NCI-H1436 treated with DMSO at 0.1 percent for 48 hours (cell line): ENCODE measurements at places on chromosomes 16 and 17.

- DNase-seq = no peak
Observed at GRCh38 chr17:30379303-30379902, 676 bp downstream of the CPD start.

GRCh38 chr17:76671912-76672262 lies 28.3 kb upstream of the ST6GALNAC1 start:
- DNase-seq = no peak

- DNase-seq = no peak
Observed at GRCh38 chr16:31201582-31202413, 762 bp downstream of the PYCARD start.

DNA sequence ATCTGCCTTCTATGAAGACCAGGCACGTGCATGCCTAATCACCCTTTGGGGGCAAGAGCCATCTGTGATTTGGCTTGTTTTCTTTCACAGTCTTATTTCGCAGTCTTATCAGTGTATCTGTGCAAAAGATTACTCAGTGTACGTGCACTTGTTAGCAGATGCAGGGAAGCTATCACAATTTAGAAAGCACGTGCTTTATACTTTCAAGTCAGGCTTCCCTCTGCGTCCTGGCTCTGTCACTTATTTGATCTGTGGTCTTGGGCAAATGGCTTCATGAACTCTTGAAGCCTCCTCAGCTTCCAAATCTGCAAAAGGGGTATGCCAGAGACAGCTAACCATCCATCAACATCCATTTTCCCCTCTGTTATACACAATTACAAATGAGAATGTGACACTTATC lies 246.4 kb downstream of the XYLT1 start:
- no peak for DNase-seq

DNA sequence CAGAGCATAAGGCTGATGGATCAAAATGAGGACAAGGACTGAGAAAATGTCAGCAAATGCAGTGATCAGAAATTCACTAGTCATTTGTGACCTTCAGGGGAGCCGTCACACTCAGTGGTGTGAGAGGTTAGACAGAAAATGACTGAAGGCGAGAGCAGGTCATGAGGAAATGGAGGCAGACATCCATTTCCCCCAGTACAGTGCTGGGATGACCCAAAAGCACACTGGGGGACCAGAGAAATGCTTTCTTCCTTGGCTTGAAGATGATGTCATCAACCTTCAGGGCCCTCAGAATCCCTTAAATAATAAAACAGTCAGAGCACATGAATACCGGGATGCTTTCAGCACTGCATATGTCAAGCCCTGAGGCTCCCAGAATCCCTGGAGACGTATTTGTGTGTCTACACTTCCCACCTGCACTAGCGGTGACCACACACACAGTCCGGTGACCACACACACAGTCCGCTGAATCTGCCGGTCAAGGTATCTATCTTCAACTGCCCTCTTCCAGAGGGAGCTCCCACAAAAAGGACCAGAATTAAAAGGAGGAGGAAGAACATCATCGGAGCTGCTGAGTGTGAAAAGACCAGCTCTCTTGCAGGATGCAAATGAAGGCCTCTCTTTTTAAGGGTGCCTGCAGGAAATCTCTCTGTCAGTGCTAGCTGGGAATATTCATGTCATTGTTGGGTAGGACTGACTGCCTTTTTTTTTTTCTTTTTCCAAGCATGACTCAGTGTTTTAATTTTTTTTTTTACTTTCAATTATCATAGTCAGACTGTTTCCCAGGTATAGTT lies 8.2 kb downstream of the UBE2O start:
- no peak for DNase-seq

DNA sequence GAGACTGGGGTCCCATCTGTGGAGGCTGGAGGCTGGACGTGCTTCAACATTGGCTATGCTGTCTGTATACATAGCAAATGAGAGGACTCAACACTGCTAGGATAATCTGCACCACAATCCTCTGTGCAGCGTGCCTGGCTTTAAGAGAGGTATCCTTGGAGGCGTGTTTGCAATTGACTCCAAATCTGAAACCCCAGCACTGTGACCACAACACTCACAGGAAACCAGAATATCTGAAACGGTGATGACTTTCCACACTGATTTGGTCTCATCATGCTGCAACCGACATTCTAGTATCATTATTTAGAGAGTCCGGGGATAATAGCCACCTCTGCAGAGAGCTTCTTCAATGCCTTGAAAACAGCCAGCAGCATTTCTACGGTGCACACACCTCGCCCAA lies 35.1 kb downstream of the TLE7 start:
- no peak for DNase-seq

DNA sequence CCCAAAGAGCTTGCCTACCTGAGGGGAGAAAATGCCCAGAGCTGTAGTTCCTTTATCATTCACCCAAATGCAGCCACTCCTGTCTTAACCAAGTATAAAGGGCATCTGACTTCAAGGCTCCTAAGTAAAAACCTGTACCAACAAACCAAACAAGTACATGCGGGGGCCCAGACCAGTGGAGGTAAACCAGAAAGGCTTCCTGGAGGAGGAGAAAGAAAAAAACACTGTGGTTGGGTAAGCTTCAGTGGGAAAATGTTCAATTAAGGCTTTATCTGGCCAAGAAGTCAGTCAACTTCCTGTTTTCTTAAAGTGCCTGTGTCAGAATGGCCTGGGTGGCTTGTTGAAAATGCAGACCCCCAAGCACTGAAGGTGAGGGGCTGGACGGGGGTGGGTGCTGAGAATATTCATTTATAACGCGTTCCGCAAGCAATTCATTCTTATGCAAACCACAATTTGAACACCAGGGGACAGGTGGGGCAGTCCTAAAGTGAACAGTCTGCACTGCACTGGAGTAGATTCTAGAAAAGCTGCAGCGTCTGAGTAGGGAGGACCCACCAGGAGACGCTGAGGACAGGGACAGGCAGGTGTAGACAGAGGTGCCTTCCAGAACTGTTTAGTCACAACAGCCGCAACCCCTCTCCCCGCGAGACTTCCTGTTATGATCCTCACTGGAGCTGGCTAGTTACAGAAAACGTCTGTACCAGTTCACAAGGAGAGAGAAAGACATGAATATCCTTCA lies 467.1 kb downstream of the SOX9 start:
- DNase-seq = no peak

- DNase-seq = no peak
Observed at GRCh38 chr17:76155988-76156661, 15.1 kb upstream of the FOXJ1 start.

DNA sequence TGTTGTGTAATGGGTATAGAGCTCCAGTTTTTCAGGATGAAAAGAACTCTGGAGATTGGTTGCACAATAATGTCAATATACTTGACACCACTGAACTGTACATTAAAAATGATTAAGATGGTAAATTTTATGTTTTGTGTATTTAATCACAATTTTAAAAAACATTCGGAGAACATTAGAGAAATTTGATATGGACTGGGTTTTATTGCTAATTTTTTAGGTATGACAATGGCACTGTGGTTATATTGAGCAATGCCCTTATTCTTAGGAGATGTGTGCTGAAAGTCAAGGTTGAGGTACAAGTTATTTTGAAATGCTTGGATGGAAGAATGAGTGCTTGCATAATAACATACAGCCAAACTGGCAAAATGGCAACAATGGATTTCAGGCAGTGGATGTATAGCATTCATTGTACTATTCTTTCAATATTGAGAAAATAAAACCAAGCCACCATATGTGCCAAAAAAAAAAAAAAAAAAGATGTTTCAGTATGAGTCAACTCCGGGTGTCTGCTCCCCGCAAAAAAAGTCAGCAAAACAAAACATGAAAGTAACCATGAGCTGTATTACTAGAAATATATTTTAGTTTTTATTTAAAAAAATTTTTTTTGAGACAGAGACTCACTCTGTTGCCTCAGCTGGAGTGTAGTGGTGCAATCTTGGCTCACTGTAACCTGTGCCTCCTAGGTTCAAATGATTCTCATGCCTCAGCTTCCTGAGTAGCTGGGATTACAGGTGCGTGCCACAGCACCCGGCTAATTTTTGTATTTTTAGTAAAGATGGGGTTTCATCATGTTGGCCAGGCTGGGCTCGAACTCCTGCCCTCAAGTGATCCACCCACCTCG lies 19.8 kb downstream of the HOXB1 start:
- DNase-seq = no peak

GRCh38 chr17:44867841-44868240 lies 20.2 kb downstream of the HIGD1B start:
- DNase-seq = no peak

- no peak for DNase-seq
Observed at GRCh38 chr17:45679426-45679825, 104.7 kb upstream of the CRHR1 start.

DNA sequence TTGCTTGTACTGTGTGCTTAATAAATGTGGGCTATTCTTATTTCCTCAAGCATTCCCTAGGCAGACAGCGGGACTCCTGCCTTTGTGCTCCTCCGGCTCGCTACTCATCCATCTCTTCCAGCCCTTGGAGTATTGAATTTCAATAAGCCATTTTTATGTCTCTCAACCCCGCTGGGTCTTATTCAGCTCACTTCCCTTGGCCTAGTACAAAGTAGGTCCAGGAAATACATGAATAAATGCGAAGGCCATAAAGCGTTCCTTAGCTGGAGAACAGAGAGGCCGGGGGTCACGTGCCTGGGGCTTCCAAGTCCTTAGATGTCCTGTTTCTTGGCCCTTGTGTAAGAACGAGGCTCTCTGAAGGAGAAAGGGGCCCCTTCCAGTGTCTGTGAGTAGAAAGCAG lies 236.7 kb upstream of the ASIC2 start:
- DNase-seq = no peak

DNA sequence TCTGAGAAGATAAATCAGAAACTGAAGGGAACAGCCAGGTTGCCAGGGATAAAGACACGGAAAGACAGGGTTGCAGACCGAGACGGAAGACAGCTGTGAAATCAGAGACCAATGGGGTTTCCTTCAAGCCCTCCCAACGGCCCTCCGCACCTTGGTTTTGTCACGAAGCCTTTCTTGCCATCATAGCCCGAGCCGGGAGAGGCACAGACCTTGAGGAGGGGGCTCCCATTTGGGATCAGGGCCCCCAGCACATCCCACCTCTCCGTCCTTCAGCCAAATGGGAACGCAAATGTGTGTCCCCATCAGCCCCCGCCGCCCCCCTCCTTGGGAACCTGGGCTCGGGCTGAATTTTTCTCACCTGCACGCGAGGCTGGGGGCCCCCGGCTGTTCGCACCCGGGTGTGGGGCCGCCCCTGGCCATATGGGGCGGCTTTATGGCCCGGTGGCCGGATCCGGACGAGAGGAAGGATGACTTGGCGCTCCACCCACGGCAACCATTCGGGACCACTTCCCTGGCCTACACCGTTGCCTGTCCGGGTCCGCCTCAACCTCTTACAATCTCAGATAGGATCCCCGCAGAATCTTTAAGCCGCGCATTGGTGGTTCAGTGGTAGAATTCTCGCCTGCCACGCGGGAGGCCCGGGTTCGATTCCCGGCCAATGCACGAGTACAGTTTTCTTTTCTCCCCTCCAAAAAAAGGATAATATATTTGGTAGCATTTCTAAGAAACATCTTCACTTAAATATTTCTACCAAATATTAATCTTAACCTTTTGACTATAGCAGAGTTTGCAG lies 1.4 kb upstream of the HES7 start:
- no peak for DNase-seq

DNA sequence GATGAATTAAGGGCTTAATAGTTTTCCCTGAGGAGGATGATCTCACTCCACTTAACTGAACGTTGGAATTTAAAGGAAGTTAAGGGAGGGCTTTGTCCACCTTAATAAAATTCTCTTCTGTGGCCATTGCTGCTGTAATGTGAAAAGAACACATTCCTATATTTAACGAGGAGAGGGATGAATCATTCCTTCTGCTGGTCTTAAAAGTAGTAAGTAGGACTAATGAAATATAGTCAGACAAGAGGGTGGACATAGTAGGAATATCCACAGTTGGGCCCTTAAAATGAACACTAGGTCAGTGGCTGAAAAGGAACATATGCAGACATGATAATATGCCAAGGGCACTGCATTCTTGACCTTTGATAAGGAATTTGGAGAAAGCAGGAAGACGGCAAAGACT lies 405.6 kb downstream of the PMP22 start:
- no peak for DNase-seq

- peak; percentile 76 for DNase-seq
Observed at GRCh38 chr17:48555258-48556228, 10.6 kb upstream of the HOXB2 start.

DNA sequence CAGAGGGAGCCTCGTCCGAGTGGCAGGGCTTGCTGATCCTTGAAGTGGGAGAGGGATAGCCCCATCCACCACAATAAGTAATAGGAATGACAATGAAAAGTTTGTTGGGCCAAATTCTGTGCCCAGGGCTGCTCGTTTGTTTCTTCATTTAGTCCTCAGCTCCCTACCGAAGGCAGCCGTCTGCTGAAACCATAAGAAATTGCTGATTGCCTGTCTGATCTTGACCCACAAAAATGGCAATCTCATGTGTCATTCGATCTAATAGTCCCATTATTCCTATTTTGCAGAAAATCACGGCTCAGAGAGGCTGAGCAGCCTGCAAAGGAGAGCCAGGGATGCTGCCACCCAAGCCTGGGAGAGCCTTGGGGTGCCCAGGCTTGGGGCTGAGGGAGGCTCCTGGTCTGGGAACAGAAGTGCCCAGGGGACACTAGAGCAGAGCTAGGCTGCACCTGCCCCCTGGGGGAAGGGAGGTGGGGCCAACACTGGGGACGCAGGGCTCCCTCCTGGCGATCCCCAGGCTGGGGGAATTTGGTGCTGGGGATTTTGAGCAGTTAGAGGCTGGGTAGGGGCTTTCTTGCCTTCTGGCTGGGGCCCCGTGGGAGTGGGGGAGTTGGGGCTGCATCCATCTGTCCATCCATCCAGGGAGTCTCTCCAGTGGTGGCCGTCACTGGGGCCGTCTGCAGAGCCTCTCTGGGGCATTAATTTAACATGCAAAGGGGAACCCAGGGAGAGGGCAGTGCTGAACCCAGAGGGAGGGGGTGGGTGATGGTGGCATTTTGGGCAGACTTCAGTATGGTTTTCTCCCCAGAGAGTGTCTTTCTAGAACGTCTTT lies 53.5 kb downstream of the SOCS1 start:
- no peak for DNase-seq

DNA sequence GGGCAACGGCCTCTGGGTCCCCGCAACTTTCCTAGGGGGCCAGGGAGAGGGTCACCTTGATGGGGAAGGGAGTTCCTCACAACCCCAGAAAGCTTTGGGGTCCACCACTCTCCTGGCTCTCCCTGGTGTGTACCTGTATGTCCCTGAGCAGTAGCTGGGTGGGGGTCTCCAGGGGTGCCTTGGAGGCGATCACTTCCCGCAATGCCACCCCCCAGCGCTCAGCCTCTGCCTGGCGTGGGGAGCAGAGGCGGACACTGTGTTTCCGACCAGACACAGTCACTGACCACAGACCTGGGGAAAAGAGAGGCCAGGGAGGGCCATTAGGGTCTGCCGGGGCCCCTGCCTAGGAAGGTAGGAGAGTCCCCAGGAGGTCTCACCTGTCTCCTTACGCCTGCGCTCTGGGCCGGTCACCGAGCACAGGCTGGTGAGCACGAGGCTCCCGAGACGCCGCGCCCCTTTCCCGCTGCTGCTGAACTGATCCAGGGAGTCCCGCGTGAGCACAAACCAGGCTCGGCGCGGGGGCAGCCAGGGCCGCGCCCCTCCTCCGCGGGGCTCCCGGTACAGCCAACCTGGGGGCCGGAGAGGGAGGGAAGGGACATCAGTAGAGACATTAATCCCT lies 3.4 kb downstream of the PLEKHH3 start:
- DNase-seq = no peak
